ENCODE measurements at places on chromosomes 3 and 15.
A peak's percentile ranks its signal among the peaks of the same experiment; 100 is the strongest.

DNA sequence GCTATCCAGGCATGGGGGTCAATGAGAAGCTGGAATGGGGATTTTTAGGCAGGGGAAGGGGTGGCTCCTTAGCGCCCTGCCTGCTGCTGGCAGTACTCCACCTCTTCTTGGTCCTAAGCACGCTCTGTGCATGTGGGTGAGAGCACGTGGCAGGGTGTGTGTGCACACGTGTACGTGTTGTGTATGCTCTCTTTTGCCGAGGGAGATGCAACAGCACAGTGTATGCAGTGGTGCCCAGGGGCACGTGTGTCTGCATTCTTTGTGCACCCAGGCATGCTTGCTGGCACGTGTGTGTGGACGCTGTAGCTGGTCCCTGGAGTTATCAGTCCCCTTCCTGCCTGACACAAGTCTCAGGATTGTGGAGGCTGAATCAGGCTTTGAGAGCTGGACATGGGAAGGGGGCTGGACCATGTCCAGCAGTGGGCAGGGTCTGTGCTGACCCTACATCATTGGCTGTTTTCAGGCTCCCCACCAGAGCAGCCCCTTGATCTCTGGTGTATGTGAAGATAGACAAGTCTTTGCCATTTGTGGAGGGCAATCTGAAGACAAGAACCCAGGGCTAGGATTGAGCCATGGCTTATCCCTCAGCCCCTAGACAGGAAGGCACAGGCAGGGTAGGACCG is 1.9 kb upstream of the CAMKV start:
- DNase-seq, result no peak

- peak; percentile 87 for DNase-seq
These were observed 18.0 kb upstream of the LOXL1 start for GRCh38 chr15:73908030-73908821.

DNA sequence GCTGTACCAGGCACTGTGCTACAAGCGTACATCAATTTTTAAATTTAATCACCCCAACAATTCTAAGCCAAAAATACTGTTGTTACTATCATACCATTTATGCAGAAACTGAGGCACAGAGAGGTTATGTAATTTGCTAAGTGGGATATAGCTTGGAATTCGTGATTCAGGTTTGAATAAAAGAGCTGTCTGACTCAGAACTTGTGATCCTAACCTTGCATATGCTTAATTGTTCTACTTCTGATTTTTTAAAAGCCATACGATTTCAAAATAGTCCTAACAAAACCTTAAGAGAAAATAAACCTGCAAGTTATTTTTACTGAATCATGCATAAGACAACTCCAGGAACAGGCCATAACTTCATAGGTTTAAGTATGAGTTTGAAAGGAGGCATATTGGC is 498.0 kb upstream of the CFAP20DC start:
- no peak for DNase-seq

DNA sequence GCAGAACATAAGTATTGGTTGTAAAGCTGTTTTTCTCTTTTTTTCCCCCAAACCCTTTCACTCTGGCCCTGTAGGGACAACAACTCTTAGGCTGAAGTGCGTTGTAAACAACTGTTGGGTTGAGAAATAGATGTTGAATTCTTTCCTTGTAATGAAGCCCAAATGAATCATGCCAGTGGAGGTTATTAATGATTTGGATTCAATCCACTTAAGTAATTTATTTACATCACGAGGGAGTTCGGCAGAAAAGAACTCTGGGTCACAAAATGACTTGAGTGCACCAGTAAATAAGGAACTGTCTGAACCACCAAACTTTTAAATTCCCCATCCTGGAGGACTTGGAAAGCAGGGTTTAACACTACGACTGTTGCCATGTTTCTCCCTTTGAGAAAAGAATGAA is 218.9 kb downstream of the PDZRN3 start:
- peak; percentile 58 for DNase-seq

GRCh38 chr3:46438831-46439230 is 25.9 kb downstream of the LTF start:
- DNase-seq, result no peak

GRCh38 chr3:161355508-161355907 is 15.8 kb downstream of the SPTSSB start:
- no peak for DNase-seq

DNA sequence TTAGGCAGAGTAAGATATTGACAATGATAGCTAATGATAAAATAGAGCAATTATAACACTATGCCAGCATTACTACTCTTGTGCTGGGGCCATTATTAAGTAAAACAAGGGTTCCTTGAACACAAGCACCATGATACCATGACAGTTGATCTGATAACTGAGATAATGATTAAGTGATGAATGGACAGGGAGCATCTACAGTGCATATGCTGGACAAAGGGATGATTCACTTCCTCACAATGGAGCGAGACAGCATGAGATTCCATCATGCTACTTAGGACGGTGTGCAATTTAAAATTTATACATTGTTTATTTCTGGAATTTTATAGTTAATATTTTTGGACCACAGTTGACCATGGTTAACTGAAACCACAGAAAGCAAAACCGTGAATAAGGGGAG is 156.6 kb downstream of the FHIT start:
- no peak for DNase-seq

GRCh38 chr15:31361764-31362515 is 35.3 kb downstream of the KLF13 start:
- DNase-seq, result no peak

GRCh38 chr3:126900859-126901540 is 81.9 kb upstream of the PLXNA1 start:
- DNase-seq, result no peak

DNA sequence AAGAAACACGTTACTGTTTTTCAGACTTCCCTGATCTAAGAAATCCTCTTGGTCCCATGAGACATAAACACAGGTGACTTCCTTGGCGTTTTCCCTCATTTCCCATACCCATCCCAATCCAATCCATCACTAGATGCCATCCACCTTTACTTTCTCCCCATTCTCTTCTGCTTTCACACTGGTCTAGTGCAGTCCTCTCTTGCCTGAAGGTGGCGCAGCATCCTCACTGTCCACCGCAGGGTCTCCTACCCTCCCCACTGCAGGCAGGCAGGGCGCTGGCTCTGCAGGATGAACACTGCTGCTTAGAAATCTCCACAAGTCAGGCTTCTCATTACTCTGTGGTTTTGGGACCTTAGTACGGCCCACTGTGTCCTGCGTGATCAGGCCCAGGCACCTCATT is 58.2 kb downstream of the RAB7A start:
- no peak for DNase-seq

DNA sequence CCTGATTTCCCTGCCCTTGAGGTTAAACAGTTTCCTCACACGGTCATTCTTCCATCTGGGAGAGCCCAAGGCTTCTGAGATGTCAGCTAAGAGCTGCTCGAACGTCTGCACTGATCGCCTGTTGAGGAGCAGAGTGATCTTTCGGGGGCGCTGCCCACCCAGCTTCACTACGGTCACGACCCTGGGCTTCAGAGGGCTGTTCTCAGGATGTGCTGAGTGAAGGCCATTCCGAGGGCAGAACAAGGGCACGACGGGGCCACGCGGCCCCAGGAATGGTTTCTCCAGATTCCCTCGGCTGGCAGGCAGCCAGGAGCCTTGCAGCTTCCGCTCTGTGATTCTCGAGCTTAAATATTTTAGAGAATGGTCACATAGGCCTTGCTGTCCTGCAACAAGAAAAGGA is 25.7 kb downstream of the DCLK3 start:
- no peak for DNase-seq

DNA sequence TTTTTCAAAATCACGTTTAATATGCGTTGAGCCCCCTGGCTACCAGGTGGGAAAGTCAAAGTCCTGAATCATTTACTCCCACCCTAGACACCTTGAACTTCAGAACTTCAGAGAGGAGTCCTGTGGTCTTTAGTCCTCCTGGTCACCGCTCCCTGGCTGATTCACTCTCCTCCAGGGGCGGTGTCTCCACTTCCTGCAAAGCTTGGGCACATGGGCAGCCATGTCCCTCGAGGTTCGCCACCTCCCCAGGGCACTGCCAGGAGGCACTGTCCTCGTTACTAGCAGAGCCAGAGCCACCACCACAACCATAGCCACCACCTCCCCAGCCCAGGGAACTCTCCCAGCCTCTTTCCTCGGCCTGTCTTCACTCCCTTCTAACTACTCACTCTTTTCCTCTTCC is 31.0 kb downstream of the LOXL1 start:
- no peak for DNase-seq

DNA sequence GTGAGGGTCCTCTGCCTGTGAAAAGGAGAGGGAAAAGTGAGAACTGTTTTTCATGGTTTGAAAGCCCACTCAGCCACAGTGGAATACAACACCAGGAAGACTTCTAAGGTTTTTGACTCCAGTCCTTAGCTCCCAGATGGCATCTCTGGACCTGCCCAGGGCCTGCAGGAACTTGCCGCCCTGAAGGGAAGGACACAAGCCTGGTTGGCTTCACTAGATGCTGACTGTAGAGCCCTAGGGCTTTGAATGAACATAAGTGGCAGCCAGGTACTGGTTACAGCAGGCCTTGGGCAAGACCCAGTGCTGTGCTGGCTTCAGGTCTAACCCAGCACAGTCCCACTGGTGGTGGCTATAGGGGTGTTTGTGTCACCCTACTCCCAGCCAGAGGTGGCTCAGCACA is 21.3 kb upstream of the TMEM266 start:
- DNase-seq, result no peak

GRCh38 chr3:26683902-26684301 is 61.3 kb downstream of the LRRC3B start:
- DNase-seq, result no peak

GRCh38 chr3:157248590-157249422 is 88.9 kb upstream of the CCNL1 start:
- peak; percentile 84 for DNase-seq

- no peak for DNase-seq
These were observed 333.8 kb downstream of the ZNF621 start for GRCh38 chr3:40858364-40859115.

- DNase-seq, result no peak
These were observed 65.6 kb downstream of the CCDC33 start for GRCh38 chr15:74301583-74302361.

DNA sequence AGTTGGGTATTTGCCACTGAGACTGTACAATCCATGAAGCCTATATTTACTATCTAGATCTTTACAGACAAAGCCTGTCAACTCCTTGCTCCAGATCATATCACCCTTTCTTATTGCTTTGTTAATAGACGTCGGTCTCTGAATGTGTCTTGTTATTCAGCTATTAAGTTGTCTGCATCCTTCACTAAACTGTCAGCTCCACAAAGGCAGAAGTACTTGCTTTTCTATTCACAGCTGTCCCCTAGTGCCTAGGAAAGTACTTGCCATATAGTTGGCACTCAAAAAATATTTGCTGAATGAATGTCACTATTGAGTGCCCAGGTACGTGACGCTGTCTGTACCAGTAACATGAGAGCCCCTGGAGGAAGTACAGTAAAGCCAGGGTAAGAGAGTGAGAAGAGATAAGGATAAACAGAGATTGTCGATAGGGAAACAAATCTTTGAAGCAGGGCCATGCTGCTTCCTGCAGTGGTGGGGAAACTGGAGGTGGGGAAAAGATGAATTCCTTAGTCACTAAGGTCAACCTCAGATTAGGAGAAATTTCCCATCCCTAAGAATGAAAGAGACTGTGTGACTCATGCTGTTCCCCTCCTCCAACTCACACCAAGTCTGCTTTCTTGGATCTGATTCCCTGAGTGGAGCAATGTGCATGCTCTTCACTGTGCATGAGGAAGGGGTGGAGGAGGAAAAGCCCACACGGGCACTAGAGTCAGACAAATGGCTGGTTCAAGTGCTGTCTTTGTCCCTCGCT is 36.3 kb downstream of the PRICKLE2 start:
- DNase-seq, result peak; percentile 72

GRCh38 chr15:74392451-74392830 is 25.0 kb upstream of the CYP11A1 start:
- DNase-seq, result peak; percentile 82

DNA sequence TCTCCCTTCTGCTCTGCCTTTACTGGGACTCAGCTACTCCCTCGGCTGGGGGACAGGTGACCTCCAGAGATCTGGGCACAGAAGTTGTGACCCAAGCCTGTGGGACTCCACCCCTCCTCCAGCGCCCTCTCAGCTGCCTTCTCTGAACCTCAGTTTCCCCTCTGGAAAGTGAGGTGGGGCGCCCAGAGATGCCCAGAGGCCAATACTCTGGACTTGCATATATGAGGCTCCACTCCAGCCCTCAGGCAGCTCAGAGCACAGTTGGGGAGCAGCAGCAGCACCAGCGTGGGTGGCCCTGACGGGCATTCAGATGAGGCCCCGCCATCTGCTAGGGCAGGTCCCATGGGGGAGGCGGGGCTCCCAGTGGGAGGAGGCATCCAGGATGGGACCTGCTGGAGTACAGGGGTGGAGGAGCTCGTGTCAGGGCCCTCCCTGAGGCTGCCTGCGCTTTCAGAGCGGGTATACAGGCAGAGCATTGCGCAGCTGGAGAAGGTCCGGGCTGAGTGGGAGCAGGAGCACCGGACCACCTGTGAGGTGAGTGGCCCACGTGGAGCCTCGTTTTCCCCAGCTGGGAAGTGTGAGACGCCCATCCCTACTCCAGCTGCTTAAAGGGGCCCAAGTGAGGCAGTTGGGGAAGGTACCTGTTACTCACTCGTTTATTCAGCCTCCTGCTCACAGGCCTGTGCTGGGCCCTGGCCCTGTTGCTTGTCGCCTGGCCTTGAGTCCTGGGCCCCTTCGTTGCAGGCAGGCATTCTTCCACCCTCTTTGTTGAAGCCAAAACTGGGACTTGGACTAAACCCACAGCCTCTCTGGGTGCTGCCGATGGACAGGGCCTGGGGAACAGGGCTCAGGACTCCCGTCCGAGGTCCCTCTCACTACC is 35.4 kb downstream of the PSTPIP1 start:
- no peak for DNase-seq

DNA sequence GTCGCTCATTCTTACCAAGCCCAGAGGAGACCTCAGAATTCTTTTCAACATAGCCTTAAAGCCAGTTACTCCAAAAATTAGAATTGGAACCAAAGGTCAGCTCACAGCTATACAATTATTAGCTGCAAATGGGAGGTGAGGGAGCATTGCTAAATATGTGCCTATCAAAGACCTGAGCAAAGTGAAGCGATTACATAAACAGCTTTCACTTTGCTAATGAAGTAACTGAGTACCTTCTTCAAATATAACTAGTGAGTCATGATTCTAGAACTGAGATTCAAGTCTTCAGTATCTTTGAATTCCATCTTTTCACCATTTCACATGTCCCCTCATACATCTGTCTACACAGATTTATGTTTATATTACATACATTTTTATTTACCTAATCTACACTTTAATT is 122.6 kb downstream of the P2RY1 start:
- no peak for DNase-seq

GRCh38 chr15:26873846-26874245 is 7.0 kb downstream of the GABRA5 start:
- DNase-seq, result peak; percentile 76

- no peak for DNase-seq
These were observed 20.2 kb downstream of the ATOSA start for GRCh38 chr15:52658955-52659354.

GRCh38 chr3:117566926-117567325 is 857.3 kb downstream of the TUSC7 start:
- DNase-seq, result no peak

DNA sequence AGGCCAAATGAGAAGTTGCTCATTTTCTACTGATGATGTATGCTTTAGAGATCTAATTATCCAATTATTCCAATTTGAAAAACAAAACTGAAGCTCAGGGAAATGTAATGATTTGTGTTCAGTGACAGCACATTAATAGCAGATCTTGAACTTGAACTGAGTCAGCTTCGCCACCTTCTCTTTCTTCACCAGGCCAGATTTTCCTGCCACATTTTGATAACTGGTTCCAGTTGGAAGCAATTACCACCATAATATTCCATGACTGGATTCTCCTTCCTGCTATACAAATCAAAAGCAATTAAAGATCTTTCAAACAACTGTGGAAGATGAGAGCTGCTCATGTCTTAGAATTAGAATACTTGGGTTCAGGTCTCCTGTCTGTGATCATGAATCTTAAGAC is 334.1 kb downstream of the RBMS3 start:
- DNase-seq, result no peak
